Activated naive CD4-positive, alpha-beta T cell (primary cell): ENCODE measurements at places on chromosomes 12 and 14.

DNA sequence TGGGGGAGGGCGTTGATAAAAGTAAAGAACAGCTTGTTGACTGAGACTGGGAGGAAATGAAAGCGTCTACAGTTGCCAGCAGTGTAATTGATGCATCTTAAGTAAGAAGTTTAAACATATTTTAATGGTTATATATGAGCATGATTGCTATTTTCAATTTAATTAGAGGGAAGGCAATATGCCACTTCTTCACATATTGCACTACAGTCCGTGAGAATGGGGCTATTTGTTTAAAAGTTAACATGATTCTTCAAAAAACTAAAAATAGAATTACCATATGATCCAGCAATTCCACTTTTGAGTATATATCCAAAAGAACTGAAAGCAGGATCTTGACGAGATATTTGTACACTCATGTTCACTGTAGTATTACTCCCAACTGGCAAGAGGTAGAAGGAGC lies 38.3 kb upstream of the PPP2R5E start:
- DNase-seq, result no peak

- no peak for DNase-seq
Observed at GRCh38 chr12:13146336-13146938, 43.0 kb upstream of the GSG1 start.

DNA sequence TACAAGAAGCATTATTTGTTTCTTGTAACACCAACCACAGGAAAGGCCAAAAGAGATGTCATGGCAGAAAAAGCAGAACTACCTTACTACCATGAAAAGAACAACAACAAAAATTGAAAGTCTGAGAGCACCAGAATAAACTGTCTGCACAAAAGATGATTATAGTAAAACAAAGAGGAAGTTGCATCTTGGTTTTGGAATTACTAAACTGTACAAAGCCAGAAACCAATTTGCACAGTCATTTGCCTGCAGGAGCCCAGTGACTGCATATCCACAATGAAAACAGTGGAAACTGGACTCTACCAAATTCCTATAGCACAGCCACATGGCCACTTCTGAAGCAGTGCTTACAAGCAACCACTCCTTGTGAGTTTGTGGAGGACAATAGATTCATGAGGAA lies 276.2 kb downstream of the SSPN start:
- DNase-seq, result no peak

DNA sequence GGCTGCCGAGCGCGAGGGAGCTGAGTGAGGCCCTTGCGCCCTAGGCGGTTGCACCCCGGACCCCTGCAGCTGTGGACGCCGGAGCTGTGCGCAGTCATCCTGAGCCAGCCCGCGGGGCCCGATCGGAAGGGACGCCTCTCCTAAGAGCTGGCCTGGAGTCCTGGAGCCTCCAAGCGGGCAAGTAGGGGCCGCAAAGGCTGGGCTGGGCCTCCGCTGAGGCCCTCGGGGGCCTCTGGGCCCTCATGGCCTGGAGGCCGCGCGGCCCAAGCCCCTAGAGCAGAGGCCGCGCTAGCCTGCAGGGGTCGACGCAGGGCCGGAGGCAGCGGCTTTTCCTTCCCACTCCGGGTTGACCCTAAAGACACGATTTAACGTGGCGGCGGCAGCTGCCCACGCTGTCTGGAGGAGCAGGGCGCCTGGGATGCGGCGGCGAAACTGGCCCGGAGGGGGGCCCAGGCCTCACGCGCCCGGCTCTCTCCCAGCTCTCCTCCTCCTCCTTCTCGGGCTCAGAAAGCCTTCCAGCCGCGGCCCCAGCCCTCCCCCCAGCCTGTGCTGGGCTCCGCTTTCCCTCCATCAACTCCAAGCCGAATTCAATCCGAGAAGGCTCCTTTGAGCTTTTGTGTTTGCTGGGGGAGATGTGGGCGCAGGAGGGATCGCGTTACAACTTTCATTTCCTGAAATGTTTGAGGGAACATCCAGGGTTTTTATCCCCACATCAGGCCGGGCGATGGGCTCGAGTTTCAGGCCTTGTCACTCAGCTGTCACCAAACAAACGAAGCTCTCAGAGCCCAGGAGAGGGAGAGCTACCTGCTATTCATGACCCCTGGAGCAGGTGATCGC lies 11.6 kb downstream of the SIX1 start:
- DNase-seq, result no peak

DNA sequence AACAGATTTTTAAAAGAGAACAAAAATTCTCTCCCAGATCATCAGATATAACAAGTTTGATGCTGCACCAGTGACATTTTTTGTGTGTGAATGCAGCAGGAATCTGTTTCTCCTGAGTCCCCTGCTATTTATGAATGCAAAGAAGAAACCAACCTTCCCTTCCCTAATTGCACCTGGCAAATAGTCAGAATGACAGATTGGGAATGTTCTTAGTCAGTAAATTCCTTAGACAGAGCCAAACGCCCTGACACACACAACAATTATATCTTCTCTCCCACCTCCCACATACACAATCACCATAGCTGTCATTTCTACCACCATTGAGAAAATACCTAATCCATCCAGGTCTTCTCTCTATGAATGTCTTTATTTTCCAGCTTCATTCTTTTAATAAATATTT lies 174.4 kb downstream of the ALG10B start:
- DNase-seq, result no peak

DNA sequence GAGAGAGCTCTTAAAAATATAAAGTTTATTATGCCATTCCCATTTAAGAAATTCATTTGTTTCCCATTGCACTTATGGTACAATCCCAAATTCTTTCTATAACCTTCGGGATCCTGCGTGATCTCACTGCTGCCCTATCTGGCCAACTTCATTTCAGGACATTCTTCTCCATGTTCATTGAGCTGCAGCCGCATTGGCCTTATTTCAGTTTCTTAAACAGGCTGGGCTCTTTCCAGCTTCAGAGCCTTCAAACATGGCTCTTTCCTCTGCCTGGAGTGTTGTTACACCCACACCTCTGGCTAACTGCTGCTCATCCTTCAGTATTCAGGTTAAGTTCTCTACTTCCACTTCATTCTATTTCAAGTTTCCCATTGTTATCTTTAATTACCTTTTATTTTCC lies 58.5 kb upstream of the LRTM2 start:
- no peak for DNase-seq

GRCh38 chr12:62928632-62929031 lies 6.3 kb downstream of the PPM1H start:
- DNase-seq, result no peak
